Stimulated activated CD4-positive, alpha-beta T cell treated with anti-CD3 and anti-CD28 coated beads, Interleukin-4, amount 100 ng/mL, for 48 hours (primary cell): ENCODE measurements at places on chromosomes 2 and 18.
A peak's percentile ranks its signal among the peaks of the same experiment; 100 is the strongest.

GRCh38 chr2:33222309-33222708, 254.1 kb upstream of the RASGRP3 start:
- no peak for DNase-seq

- DNase-seq, result no peak
Measured at GRCh38 chr2:113888641-113889470, 1.0 kb upstream of the ACTR3 start.

DNA sequence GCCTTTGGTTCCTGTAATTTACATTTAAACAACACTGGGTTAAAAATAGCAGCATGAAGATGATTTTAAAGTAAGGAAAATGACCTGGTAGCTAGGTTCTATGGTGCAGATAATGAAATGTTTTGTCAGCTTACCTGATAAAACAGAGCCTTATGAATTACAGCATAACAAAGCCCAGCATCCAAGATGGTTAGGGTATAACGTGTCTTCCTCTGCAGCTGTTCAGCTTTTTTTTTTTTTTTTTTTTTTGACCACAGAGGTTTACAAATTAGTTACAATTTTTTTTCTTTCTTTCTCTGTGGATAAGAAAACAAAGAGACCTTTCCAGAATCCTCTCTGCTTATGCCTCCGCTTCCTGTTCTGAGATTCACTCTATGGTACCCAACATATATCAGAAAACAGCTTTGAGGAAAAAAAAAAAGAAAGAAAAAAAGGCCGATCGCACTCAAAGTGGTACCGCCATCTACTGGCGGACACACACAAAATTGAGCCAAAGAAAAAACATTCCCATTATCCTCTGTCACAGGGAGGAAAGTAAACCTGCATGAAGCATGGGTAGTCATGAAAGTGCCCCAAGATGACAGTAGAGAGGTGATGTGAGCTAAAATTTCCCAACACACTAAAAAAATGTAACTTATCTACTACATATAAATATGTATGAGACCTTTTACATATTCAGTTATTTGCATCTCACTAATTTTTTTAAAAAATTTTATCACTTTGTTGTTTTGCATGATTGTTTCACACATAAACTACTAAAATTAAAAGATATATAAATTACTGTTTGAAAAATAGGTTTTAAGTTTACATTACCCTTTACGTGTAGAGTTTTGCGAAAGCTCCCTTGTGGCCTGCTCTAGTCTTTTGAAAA, at the start of gene SCN3A:
TSS of gene SCN3A (minus strand) at position 362 of the 871 bp plus-strand sequence. CDS start 27,656 bp downstream, outside the sequence.
- DNase-seq, result no peak

GRCh38 chr2:68926796-68927195, 25.9 kb downstream of the GKN2 start:
- DNase-seq, result no peak

DNA sequence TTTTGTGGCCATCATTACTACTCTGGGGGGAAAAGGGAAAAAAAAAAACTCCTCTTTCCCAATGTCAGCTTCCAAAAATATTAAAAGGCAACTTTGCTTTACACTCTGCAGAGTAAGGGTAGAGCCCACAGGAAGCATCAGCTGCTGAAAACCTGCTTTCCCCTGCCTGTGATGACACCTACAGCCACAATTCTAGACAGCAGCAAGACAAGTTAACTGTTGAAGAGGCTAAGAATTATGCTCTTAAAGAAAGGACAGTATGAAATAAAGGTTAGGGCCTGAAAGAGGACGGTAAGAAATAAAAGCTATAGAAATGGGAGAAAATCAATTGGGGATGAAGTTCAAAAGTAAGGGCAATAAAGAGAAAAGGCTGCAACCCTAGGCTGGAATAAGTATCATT, 3.0 kb downstream of the PDE11A start:
- no peak for DNase-seq

- no peak for DNase-seq
Measured at GRCh38 chr2:22944143-22944542, 440.8 kb upstream of the KLHL29 start.

- no peak for DNase-seq
Measured at GRCh38 chr2:118936936-118937335, 5.1 kb upstream of the MARCO start.

DNA sequence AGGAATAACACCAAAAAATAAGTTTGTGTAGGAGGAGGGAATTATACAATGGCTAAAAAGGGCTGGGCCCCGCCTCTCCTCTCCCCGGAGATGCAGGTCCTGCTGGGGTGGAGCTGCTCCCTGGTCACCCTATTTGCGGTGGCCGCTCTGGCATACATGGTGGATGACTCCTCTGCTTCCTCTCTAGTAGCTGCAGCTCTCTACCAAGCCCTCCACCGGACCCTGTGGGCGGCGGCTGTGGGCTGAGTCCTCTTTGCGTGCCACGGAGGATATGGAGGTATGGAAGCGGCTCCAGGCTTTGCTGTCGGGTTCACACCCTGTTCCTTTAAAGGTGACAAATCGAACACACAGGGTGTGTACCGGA, 77.1 kb upstream of the SEC11C start:
- DNase-seq, result no peak

DNA sequence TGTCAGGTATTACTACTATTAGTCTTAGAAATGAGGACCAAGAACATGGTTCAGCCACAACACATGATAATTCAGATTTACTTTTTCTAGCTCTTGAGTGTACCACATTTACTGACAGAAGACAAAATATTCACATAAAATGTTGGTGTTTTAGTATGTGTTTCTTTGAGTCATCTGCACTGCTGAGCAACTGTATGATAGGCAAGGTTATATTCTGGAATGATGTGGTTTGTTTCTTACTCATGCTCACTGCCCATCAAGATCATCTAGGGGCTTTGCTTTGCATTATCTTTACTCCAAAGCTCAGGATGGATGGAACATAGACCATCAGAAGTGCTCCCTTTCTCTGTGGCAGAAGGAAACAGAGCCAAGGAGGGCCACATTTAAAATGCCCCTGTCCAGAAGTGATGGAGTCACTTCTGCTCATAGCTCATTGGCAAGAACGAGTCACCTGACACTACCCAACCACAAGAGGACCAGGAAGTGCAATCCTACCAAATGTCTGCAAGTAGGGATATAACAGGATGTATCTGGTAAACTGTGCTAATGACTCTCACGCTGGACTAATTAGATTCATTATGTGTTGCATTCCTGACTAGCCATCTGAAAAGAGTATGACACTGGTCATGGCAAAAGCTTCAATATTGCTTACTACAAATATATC, 81.5 kb downstream of the DIS3L2 start:
- DNase-seq, result no peak

GRCh38 chr2:36655453-36655852, 41.1 kb upstream of the VIT start:
- DNase-seq, result no peak

- DNase-seq, result no peak
Measured at GRCh38 chr2:206241736-206242135, 32.7 kb upstream of the ZDBF2 start.

GRCh38 chr2:151228847-151229512, 32.7 kb downstream of the RBM43 start:
- DNase-seq, result no peak

DNA sequence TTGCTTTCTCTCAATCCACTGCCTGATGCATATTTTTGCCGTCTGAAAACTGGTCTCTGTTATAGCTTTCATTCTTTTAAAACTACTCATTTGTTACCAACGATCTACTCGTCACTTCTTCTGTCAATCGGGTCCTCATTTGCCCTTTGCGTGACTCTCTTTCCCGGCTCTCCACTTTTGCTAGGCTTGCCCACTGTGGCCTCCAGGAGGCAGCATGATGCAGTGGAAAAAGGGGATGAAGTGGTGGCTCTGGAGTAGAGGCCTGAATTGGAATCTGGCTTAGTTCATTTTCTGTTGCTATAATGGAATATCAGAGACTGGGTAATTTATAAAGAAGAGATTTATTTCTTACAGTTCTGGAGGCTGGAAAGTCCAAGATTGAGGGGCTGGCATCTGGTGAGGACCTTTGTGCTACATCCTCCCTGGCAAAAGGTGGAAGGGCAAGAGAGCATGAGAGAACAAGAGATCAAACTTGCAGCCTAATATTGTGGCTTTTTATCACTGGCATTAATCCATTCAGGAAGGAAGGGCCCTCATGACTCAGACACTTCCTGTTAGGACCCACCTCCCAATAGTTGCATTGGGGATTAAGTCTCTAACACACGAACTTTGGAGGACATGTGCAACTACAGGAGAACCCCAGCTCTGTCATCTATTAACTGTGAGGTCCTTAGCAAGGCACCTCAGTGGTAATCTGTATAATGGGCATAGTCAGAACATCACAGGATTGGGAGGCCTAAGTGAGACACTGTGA, 15.4 kb downstream of the GDF7 start:
- DNase-seq, result no peak

DNA sequence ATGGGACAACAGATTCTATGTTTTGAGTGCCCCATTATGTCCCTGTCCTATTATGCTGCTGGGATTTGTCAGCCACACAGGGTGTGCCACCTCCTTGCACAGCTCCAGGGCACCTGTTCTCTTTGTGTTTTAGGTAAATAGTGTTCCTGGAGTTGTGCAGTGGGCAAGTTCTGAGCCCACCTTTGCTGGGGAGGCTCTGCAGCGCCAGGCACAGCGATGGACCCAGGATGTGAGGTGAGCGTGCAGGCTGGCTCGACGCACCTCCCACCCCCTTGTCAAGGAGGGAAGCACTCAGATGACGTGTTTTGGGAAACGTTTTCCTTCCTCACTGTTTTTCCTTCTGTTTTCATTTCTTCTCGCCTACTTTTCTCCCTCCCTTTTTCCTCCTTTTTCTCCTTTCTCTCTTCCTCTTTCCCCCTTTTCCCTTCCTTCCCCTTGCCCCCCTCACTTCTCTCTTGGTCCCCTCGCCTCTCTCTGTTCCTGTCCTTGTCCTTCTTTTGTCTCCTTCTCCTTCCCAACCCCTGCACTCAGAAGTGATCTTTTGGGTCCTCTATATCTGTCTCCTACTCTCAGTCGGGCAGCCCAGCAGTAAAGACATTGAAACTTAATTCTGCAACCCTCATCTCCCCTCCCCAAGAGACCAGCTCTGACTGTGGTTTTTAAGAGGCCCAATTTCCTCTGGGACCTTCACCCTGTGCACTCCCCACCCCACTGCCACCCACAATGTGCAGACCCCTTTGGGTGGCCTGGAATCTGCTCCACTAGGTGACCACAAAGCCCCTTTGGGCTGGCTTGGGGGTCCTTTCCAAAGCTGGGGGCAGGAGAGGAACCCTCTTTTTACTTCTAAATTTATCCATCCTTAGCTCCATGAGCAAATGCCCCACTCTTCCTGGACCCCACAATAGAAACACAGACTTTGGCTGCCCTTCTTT, 104.0 kb downstream of the MCFD2 start:
- no peak for DNase-seq

DNA sequence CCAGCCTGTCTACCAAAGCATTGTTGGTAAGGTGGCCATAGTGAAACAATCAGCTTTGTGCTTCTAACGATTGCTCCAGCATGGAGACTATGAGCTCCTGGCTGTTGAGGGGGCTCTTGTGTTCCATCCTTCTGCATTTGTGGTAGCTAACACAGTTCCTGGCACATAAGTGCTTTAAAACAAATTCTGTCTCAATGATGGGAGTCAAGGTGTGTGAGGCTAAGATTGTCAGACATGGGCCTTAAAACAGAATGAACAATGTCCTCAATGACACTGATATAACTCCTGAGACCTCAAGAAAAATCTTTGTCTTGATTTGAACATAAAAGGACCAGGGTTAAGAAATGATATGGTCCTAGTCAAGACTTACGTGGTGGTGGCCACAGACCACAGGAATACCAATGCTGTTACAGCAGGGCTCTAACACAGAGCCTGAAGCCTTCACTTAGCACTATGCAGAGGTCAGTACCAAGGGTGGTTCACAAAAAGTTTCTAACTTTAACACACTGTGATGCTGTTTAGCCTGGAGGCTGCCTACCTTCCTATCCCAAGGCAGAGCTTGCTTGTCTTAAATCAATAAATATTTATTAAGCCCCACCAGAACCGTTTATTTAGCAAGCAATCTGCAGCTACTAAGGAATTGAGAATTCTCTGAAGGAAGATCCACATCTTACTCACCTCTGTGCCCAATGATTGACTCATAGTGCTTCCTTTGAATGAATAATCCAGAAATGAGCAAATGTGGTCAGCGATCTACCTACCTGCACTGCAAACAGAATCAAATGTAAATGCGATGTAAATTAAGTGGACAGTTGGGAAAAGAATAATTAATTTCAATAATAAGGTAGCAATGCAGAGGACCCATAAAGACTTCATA, 35.1 kb downstream of the EVA1A start:
- no peak for DNase-seq

DNA sequence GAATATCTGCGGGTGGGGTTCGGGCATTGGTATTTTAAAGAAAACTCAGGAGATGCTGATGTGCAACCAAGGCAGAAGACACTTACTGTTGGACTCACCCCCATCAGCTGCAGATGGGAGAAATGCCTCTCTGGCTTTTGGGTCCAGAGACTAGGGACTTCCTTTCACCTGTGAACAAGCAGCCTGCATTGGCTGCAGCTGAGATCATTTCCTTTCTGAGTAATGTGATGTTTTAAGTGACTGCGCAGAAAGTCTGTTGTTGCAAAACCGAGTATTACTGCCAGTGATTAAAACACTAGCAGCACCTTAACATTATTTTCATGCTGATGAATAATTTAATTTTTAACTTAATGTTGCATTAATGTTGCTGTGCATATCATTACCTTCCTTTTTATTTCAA, 143.0 kb downstream of the TSN start:
- no peak for DNase-seq

GRCh38 chr2:123961576-123961975, 63.5 kb upstream of the CNTNAP5 start:
- DNase-seq, result no peak

- DNase-seq, result no peak
Measured at GRCh38 chr2:241852116-241852980, 6.3 kb downstream of the PDCD1 start.

GRCh38 chr2:26184555-26185303, 11.8 kb downstream of the GAREM2 start:
- DNase-seq, result peak; percentile 78

- peak; percentile 3 for DNase-seq
Measured at GRCh38 chr2:246489-247144, 17.2 kb downstream of the SH3YL1 start.

DNA sequence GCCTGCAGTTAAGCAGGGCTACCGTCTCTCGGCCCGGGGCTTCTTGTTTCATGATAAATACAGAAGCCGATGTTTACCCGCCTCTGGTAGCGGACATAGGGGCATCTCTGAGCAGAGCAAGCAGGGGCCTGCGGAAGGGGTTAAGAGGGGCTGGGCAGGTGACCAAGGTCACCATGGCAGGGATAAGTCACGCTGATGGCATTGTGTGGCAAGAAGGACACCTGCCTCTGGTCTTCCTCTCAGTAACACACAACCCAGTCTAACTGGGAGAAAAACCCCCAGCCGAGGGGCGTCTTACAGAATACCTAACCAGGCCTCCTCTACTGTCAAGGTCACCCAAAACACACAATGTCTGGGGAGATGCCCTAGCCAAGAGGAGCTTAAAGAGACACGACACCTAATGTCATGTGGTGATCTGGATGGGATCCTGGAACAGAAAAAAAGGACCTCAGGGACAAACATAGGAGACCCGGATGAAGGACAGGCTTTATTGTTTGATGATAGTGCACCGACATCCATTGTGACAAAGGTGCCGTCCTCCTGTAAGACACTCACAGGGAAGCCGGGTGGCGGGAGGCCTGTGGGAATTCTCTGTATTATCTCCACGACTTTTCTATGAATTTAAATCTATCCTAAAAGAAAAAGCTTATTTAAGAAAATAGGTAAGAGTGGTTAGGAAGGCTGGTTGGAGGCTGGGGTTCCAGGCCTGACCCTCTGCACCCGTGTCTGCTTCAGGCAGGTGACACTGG, 24.8 kb downstream of the SH3BP4 start:
- no peak for DNase-seq
